GM10248 (cell line): ENCODE measurements at places on chromosomes 12 and 14.

DNA sequence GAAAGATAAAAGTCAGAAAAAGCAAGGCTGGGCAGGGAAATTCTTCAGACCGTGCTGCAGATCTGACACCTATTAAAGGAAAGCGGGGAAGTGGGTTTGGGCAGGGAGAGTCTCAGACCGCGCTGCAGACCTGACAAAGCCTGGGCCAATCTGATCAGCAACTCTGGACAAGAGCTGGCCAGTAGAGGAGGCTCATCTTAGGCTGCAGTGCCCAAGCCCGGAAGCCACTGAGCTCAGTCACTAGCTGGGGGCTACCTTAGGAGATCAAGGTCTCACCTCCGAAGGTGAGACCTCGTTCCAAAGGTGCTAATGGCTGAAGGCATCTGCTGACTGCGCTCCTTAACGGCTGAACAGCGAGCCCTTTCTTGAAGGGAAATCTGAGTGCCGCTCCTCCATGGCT lies 60.2 kb downstream of the SINHCAF start:
- no peak for DNase-seq

DNA sequence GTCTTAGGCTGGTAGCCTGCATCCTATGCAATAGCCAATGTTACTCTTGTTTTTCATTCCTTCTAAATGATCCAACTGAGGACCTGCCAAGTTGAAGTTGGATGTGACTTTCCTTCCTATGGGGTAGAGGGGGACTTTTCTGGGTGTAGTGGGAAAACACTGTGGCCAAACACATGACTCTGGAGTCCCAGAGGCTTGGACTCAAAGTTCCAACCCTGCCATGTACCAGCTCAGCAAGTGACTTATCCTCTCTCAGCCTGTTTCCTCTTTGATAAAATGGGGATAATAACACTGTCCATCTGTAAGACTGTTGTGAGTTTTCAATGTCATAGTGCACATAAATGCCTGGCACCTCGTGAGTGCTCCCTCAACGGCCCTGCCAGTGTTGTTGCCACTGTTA lies 97.0 kb downstream of the ZFP36L1 start:
- no peak for DNase-seq

DNA sequence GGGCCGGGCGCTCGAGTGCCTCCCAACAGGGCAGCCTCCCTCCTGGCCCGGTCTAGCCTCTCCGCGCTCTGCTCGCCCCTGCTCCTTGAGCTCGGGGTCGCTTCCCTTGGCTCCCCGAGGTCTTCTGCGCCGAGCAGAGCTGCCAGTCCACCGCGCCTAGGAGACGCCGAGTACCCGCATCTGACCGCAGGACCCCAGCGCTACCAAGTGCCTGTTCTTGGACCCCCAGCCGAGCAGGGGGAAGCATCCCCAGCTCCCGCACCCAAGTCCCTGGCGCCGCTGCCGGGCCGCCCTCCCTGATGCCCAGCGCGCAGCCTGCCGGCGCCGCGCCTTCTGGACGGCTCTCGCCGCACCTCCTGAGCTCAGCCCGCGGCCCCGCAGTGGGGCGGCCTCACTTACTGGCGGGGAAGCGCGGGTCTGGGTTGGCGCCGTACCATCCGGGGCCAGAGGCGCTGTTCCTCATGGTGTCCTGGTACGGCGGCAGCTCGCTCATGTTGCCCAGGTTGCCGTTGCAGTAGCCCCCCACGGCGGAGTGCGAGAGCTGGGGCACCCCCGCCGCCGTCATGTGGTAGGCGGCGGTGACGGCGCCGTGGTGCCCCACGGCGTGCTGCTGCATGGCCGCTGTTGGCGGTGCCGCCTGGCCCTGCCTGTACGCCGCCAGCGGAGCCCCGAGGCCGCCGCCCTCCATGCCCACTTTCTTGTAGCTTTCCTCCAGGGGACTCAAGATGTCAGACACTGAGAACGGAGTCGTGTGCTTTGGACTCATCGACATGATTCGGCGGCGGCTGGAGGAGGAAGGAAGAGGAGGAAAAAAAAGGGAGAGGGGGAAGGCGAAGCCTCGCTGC lies 1.2 kb downstream of the NKX2-1 start:
- DNase-seq = peak; percentile 18

GRCh38 chr14:51860164-51860824 lies at the start of gene GNG2:
GNG2 (plus strand) TSS chr14:51860612; CDS start chr14:51950679, 90,067 bp downstream.
- DNase-seq = peak; percentile 77

DNA sequence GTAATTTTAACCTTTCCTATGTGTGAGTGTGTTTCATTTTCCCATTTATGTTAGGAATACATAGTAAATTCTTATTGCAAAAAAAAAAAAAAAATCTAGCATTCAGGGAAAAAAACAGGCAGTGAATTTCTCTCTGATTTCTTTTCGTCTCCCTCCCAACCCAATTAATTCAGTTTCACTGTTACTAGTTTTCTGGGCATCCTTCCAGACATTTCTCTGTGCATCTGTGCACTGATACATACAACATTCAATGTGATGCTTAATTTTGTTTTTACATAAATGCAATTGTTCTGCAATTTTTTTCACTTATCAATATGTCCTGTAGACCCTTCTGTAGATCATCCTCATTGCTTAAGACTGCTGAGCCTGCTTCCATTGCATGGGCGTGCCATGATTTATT lies 694.3 kb upstream of the TBX3 start:
- DNase-seq = no peak
